RPMI7951 (cell line): ENCODE measurements at places on chromosomes 5 and 9.

GRCh38 chr5:52909192-52909591 is 80.0 kb upstream of the ITGA2 start:
- no peak for DNase-seq

- DNase-seq = no peak
These were observed 7.2 kb downstream of the EGFL7 start for GRCh38 chr9:136669791-136670464.

DNA sequence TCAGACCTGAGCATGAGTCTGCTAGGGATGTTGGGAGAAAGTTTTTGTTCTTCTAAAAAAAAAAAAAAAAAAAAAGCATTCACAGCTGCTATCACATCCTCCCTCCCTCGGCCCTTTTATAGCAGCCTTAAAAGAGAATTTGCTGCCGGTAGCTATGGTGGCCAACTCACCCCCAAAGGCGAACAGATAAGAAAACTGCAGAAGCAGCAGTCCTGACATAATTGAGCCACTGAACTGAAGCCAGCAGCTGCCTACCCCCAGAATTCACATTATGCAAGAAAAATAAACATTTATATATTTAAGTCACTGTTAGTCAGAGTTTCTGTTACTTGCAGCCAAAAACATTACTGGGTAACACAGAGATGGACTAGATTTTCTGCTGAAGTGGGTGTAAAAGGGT is 124.3 kb upstream of the SMARCA2 start:
- DNase-seq = no peak

GRCh38 chr5:137075163-137075970 is 423.8 kb downstream of the SPOCK1 start:
- peak; percentile 39 for DNase-seq

DNA sequence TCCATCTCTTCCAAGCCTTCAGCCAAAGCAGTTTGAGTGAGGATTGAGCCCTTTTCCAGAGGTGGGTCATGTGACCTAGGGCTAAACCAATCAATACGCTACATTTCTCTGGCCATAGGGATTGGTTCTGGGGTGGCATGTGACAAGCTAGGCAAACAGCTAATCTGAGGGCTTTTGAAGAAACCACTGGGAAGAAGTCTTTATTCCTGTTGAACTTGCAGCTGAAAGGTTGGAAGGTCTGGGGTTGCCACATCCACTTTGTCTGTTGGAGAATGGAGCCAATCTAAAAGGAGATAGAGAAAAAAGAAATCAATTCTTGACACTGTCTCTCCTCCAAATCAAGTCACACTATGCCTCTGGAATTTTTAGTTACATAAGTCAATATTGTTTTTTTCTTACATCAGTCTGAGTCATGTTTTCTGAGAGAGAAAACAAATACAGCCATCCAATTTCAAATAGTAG is 637.8 kb upstream of the WWC1 start:
- DNase-seq = no peak

GRCh38 chr5:149128023-149128875 is 13.0 kb upstream of the ABLIM3 start:
- DNase-seq = peak; percentile 49

- DNase-seq = no peak
These were observed 253.0 kb downstream of the EPB41L4A start for GRCh38 chr5:112165897-112166737.

GRCh38 chr5:83467371-83468035 is 4.0 kb upstream of the VCAN start:
- DNase-seq = no peak

DNA sequence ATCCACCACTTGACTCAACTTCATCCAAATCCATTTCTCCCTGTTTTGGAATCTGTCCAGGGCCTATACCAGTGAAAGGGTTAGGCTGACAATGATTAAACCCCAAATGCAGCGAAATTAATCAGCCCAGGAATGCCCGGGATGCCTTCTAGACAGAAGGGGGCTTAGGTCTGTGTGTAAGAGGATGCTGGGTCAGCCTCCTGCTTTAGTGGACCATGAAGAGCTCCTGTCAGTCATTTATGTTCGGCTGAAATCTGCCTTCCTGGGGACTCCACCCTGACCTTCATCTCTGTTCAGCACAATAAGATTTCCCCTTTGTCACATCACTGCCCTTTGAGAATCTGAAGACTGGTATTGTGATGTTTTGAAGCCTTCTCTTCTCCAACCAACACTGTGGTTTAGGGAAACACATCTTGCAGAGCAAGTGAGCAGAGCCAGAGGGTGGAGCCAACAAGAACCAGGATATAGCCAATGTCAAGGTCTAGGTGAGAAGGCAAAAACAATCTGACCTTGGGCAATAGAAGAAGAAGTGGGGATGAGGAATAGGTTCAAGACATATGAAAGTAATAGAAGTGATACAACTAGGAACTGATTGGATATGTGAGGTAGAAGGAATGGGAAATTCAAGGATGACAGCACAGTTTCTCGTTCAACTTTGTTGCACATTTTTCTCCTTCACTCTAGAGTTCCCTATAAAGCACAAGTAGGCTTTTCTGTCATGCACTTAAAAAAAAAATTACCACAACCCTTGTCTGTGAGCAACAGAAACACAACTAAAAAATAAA is 234.4 kb downstream of the ARHGAP26 start:
- DNase-seq = no peak

- DNase-seq = no peak
These were observed 37.2 kb upstream of the ADAMTS2 start for GRCh38 chr5:179382486-179382885.

- DNase-seq = peak; percentile 98
These were observed 89.8 kb upstream of the COL5A1 start for GRCh38 chr9:134551644-134552348.

- no peak for DNase-seq
These were observed 56.6 kb downstream of the RCL1 start for GRCh38 chr9:4849369-4849768.

DNA sequence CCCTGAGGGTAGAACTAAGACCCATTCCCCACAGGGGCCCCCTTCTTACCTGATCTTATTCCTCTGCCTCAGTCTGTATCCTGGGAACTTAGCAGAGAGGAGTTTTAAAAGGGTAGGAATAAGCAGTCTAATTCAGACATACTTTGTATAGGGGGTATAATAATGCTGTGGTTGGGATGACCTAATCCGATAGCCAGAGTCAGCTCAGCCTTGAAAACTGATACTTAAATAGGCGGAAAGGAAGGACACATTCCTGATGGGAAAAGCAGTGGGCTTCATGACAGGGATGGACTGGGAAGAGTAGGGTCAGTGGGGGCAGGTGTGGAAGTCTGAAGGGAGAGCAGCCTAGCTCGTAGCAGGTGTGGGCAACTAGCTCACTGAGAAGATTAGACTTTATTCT is 52.2 kb upstream of the TESK1 start:
- DNase-seq = no peak

DNA sequence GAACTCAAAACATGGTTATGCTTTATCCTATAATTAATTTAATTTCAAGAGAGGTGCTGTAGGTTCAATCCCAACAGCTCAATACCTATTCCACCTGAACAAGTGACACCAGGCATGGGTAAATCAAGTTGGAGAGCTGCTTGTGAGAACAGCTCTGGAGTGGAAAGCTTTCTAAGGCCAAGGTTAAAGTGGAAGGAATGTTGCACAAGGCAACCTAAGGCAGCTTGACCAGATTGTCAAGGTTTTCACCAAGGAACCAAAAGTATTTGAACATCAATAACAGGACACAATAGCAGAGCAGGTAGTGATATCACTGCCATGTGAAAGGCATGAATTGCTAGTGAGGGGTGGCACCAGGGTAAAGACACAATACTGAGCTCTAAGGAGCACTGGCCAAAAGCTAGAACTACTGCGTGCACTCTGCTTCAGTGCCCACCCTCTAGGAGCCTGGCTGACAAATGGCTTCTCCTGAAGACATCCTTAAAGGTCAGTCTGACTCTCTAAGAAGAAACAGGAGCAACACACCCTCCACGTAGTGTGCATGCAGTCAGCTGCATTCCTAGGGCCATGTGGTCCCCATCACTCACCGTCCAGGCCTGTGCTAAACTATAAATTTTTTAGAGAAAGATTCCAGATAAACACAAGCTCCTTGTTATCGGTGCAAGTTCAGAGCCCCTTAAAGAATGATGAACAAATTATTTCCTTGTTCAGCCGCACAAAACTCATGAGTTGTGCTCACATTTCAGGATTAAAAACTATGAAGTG is 677.7 kb upstream of the KLF4 start:
- no peak for DNase-seq

GRCh38 chr9:98168153-98168780 is 24.2 kb downstream of the CORO2A start:
- DNase-seq = no peak

GRCh38 chr5:95261437-95262175 is 23.3 kb downstream of the MCTP1 start:
- DNase-seq = peak; percentile 26

DNA sequence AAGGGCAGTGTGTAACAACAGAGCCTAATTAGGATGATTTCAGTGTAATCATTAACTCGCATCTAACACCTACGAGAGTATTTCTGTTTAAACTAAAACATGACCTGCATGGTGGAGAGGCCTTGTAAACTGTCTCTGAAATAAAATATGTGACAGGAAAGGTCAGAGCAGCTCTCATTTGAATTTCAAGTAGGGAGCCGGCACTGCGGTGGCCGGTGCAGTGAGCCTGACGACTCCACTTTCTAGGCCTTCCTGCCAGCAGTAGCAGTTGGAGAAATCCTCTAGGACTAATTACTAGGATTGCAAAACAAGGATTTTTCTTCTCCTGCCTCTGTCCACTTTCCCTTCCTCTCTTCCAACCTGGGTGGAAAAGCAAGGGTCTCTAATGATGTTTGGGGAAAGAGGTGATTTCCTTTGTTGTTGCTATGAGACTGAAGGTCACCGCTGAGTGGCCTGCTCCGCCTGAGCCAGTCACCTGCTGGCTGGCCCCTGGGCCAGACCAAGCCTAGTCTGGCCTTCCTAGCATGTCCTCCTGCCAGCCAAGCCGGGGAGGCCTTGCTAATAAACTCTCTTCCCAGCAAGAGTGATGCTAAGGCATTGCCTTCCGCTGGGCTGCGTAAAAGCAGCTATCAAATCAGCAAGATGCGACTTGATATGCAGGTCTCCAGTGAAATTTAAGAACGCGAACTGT is 245.7 kb downstream of the PSAT1 start:
- no peak for DNase-seq

- DNase-seq = no peak
These were observed 50.0 kb downstream of the NACC2 start for GRCh38 chr9:136044971-136045594.

GRCh38 chr9:134491196-134491835 is 150.3 kb upstream of the COL5A1 start:
- peak; percentile 36 for DNase-seq

DNA sequence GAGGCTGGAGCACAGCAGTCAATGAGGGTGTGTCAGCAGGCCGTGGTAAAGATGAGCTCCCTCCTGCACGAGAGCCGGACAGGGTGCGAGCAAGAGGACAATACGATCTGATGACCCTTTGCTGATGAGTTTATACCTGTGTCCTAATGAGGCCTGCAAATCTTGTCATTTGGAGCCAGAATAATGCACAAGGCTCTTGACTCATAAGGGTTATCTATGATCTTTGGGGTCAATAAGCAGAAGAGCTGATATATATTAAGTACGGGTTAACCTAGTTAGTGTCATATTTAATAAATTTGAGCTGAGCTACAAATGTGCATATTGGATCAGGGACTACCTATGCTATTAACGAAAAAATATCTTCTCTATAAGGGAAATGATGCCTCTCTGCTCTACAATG is 46.9 kb downstream of the CTNND2 start:
- no peak for DNase-seq

DNA sequence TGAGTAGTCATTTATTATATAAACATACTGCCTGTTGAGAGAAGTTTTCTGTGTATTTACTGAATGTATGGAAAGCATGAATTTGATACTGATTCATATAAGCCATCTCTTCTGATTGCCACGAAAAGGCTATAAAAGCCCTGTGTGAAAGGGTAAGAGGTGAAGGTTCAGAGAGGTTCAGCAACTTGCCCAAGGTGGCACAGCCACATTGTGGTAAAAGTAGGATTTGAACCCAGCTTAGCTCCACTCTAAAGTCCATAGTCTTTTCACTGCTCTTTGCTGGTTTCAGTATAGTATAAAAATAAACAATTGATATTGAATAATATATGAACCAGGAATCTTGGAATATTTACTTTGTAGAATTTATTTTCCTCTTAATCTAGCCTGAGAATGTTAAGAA is 71.3 kb downstream of the VCAN start:
- no peak for DNase-seq

DNA sequence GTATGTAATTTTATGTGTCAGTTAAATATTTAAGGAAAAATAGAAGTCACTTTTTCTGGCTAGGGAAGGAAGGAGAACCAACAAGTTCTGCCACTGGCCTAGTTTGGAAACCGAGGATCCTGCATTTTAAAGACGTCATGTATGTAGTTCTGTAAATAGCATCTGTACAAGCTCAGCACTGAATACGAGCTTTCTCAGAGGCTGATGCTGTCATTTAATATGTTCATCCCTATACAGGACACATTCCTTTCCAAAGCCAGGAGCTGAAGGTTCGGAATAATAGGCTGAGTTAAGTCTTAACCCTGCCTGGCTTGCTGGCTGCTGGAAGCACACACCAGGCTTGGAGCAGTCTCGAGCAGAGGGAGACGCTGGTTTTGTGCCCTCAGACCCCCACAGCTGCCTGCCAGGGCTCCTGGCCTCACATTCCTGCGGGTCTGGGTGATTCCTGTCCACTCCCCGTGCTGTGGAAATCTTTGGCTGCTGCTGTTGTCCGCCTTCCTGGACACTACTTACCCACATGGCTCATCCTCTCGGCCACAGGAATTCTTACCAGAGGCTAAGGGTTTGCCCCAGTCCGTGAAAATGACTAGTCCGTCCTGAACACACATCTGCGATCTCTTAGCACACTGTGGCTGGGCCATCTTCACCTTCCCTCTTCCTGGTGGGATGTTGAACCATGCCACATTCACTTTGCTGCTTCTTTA is 36.6 kb downstream of the SLC46A2 start:
- DNase-seq = no peak

GRCh38 chr9:72382405-72382804 is 17.4 kb upstream of the ZFAND5 start:
- DNase-seq = no peak

DNA sequence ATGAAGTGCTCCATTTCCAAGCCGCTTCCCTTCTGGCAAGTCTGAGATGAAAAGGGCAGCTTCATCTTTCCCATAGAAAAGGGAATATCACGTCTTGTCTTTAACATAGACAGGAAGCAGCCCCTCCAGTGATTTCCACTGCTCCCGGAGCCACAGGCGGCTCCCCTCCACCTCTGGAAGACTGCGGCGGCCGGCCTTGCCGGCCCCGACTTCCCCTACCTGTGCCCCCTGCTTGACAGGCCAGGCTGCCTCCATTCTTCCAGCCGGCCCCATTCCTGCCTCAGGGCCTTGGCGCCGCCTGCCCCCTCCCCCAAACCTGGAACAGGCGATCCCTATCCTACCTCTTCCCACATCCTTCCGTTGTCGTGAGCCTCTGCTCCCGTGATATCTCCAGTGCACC is 141.8 kb downstream of the ZNF354C start:
- DNase-seq = no peak

GRCh38 chr9:96644137-96644536 is 11.0 kb downstream of the PRXL2C start:
- no peak for DNase-seq

DNA sequence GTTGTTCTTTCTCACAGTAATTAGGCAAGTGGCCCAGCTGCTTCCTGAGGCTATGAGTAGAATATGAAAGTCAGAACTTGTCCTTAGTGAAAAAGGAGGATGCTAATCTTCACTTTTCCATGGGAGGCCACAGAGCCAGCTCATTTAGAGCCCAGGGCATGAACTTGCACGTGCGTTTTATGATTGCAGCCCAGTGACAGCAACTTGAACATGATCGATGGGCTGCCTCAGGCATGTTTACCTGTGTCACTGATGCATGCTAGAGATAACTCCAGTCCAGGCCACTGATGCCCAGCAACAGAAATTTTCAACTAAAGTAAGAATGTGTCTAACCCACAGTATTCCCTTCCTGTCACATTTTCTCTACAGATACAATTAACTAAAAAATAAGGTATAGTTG is 179.3 kb downstream of the CTNND2 start:
- no peak for DNase-seq
